ENCODE measurements at places on chromosomes 1 and 21.

DNA sequence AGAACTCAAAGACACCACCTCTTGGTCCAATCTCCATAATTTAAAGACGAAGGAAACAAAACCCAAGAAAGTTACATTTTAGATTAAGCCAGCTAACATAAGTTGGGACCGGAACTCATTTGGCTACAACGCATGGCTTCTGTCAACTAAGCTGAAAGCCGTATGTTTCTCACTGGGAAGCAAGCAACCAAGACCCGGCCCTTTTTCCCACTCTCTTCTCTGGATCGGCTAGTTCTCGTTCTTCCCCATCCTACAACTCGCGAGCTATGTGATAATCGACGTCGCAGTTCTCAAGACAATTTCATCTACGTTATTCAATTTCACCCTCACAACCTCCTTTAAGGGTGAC lies 601 bp downstream of the CCT8 start:
- DNase-seq = no peak

GRCh38 chr1:75134647-75135572 lies 722 bp downstream of the LHX8 start:
- no peak for DNase-seq

DNA sequence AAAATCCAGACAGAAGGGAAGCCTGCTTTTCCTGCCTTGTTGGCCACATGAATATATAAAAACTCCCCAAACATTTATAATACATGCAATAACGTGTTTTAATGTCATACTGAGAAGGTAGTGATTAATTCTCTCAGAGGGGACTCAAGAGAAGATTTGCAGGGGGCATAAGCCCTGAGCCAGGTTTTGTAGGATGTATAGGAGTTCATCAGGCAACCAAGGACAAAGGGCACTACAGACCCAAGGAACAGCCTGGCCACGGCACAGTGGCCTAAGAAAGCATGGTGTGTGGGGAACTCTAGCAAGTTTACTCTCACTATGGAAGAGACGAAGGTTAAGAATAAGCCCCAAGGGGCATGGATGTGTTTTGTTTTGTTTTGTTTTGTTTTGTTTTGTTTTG lies 15.4 kb upstream of the TNNI1 start:
- DNase-seq = no peak

GRCh38 chr1:223226271-223226670 lies 83.2 kb upstream of the TLR5 start:
- no peak for DNase-seq

GRCh38 chr1:217769768-217770167 lies 138.6 kb downstream of the SPATA17 start:
- DNase-seq = no peak

DNA sequence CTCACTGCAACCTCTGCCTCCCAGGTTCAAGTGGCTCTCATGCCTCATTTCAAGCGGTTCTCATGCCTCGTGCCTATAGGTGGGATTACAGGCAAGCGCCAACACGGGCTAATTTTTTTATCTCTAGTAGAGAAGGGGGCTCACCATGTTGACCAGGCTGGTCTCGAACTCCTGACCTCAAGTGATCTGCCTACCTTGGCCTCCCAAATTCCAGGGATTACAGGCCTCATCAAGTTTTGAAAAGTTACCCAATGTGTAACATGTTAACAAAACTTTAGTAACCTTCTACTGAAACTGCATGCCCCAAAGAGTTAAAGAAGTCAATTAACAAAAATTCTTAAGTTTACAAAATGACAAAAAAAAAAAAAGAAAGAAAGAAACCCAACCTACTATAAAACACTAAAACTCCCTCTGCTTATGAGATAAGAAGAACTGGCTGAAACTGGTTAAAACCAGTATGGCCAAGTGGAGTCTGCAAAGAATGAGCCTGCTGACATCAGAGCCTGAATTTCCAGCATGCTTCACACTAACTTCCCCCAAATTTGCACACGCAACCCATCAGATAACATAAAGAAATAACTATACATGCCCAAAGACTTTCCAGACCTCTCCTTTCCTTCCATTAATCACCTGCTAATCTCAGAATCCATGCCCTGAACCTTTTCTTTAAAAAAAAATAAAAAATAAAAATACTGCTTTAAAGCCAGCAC lies 25.5 kb upstream of the PSMG1 start:
- DNase-seq = no peak

GRCh38 chr1:207070811-207071210 lies 17.7 kb downstream of the PFKFB2 start:
- DNase-seq = no peak

DNA sequence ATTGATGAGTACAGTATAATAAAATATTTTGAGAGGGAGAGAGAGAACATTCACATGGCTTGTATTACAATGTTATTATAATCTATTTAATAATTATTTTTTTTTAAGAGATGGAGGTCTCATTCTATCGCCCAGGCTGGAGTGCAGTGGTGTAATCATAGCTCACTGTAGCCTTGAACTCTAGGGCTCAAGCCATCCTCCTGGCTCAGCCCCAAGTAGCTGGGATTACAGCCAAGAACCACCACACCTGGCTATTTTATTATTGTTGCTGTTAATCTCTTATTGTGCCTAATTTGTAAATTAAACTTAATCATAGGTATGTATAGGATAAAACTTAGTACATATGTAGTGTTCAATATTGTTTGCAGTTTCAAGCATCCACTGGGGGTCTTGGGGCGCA lies 57.8 kb downstream of the HS2ST1 start:
- DNase-seq = peak; percentile 48

DNA sequence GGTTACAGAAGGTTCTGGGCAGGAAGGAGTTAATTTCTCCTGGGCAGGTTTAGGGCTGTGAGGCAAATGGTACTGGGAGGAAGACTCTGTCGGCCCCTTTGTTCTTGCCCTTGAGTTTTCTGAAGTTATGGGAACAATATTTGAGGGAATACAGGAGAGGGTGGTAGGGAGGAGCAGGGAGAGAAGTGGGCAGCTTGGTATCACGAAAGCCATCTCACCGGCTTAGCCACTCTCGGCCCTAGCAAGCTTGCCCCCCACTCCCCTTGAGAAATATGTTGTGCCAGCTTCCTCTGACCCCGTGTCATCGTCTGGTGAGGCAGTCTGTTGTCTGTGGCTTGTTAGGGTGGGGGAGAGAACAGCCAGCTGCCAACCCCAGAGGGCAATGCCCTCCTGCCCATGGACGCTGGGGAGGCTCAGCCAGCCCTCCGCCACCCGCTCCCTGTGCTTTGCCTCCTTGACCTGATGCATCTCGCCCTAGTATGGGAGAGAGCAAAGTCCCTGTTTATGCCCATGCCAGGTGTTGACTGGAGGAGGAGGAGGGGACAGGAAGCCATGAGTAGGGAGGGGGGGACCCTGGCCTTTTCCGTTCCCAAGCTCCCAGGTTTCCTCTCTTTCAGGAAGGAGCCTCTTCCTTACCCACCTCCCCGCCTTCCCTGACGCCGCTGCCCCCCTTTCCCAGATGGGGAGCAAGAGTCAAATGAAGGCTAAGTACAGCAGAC lies 1.2 kb downstream of the EFNA1 start:
- DNase-seq = peak; percentile 56

GRCh38 chr1:19547814-19548213 lies 62.5 kb upstream of the CAPZB start:
- DNase-seq = peak; percentile 34

GRCh38 chr1:59230622-59231021 lies 66.3 kb upstream of the FGGY start:
- DNase-seq = no peak

DNA sequence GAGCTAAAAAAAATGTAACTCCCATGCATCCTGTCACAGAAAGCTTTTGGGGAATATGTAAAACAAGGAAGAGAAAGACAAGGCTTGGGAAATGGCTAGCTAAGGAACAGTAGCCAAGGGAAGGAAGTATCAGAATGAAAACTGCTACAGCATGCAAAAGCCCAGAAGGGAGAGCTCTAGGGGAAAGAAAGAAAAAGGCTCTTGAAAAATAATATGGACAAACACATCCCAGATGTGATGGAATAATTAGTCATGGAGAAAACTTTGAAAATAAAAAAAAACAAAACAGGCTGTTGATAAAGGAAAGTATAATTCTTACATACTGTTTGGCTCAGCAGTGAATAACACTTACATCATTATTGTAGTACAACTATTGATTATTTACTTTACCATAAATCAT lies 47.9 kb upstream of the VCAM1 start:
- DNase-seq = no peak

DNA sequence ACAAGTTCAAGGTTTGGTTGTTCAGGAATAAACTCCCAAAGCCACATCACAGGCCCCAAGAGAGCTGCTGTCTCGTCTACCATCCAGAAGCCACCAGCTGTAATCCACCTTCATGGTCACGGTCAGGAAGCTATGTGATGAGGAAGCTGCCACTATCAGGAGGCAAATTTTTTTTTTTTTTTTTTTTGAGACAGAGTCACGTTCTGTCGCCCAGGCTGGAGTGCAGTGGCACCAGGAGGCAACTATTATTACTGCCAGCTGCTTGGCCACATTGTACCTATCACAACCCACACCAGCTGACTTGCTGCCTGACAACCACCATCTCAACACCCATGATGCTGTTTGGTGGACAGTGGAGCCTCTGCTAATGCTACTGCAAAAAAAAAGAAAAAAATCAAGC lies 124.1 kb downstream of the OMA1 start:
- no peak for DNase-seq

DNA sequence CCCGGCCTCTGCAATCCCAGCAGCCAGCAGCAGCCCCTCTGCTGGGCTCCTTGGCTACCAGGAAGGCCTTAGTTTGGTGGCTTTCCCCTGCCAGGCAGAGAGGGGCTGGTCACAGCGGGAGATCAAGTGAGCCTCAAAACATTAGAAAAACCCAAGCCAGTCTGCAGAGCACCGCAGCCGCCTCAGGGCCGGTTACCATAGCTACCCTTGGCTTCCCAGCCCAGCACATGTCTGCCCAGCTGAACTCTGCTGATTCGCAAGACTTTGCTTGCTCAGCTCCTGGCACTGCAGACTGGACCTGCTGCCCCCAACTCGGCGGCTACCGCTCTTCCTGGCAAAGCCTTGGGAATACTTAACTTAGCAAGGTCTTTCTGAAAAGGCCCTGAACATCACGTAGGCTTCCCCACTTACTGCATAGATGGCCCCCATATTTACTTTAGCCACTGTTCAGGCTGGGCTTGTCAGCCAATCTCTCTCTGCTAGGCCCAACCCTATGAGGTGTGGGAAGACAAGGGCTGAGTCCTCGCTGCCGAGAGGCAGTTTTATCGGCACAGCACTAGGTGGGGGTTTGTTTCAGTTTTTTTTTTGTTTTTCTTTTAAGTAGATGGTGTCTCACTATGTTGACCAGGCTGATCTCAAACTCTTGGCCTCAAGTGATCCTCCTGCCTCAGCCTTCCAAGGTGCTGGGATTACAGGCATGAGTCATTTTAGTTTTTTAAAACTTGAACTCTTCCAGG lies 28.6 kb upstream of the PLEKHG5 start:
- DNase-seq = no peak

GRCh38 chr1:200916681-200917080 lies 22.0 kb downstream of the INAVA start:
- no peak for DNase-seq

DNA sequence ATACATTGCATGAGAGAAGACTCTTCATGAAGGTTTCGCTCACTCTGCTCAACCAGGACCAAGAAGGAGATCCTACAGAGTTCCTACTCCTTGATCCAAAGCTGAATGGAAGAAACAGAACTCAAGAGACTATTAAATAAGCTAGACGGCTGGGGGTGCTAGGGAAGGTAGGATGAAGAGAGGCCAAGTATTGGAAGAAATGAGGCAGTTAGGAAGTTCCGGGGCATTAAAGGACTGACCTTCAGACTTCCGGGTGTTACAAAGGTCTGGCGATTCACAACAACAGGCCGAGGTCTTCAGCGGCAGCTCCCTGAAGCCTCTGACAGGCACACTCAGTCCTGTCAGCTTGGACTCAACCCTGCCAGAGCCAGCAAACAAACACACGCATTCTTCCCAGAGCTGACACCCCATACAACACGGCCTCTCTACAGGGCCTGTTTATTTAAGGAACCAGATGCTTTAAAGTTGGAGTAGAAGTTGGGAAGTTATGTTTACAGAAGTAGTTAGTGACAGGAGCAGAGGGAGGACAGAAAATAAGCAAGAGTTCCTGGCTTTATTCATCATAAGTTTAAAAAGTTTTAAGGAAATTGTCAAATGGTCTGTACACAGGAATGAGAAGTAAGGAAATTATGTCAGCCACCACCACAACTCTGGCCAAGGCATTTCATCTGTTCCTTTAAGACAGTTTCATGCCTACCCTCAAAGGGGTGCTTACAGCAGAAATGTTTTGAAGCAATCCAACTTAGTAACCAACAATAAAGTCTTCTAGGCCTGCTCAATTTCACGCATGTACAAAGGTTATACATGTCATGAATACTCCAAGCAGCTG lies 4.7 kb downstream of the SORT1 start:
- DNase-seq = no peak

DNA sequence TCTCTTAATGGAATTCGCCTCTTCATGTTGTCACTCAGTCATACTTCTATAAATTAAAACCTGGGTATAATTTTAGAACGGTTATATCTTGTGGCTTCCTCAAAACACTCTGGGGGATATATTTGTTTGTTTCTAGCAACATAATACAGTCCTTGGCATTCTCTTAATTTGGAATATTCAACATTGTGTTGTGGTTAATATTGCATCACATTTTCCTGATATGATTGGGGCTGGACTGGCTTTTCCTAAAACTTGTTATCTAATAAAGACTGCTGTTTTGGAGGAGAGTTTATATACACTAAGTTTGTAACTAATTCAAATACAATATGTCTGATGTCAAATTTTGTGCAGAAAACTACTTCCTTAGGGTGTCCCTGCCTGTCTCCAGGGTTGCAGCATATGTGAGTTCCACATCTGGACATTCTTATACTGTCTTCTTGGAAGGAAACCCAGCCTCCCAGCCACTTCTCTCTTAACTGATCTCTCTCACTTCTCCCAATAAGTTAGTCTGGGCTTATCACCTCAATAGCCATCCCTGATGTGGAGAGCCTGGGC lies 892.6 kb downstream of the MRPL39 start:
- no peak for DNase-seq

- no peak for DNase-seq
These were observed 348.3 kb downstream of the AJAP1 start for GRCh38 chr1:5002676-5003075.

GRCh38 chr21:29524055-29524454 lies 225.3 kb downstream of the BACH1 start:
- no peak for DNase-seq

DNA sequence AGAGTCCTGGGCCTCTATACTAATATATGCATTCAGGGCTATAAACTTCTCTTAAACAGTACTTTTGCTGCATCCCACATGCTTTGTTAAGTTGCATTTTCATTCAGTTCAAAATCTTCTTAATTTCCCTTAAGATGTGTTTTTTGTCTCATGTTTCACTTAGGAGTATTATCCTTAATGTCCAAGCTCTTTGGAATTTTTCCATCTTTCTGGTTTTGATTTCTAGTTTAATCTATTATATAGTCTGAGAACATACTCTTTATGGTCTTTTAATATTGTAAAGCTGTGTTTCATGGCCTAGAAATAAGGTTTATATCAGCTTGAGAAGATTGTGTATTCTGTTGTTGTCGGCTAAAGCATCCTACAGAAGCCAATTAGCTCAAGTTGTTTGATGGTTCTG lies 1041.8 kb downstream of the PLA2G4A start:
- DNase-seq = no peak

DNA sequence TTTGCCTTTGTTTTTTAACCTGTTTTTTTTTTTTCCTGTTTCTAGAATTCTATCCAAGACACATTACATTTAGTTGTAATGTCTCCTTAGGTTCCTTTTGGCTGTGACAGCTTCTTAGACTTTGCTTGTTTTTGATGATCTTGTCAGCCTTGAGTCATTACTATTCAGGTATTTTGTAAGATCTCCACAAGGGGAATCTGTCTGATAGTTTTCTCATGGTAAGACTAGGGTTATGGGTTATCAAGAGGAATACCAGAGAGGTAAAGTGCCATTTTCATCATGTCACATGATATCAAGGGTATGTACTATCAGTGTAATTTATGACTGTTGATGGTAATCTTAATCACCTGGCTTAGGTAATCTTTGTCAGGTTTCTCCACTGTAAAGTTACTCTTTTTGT lies 99.1 kb upstream of the GFI1 start:
- DNase-seq = no peak

Measured in NCI-H2029 (cell line).